ENCODE measurements at places on chromosomes 4 and X.

- no peak for DNase-seq
Observed at GRCh38 chr4:121765368-121765705, 373 bp upstream of the SMIM43 start.

DNA sequence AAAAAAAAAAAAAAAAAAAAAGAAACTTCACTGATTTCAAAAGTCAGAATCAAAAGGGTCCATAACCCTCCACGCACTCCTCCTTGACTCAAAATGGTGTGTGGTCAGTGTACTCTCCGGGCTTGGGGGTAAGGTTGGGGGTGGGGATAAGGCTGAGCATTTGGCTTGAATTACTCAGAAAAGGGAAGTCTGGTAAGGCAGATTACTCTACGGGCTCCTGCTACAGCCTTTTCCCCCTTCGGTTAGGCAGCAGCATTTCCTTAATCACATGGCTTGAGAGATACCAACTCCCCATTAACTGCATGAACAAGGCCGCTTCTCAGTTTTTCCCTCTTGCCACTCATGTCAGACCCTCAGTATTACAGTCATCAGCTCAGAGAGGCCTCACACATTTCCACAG, 135.4 kb upstream of the DUSP21 start:
- no peak for DNase-seq

DNA sequence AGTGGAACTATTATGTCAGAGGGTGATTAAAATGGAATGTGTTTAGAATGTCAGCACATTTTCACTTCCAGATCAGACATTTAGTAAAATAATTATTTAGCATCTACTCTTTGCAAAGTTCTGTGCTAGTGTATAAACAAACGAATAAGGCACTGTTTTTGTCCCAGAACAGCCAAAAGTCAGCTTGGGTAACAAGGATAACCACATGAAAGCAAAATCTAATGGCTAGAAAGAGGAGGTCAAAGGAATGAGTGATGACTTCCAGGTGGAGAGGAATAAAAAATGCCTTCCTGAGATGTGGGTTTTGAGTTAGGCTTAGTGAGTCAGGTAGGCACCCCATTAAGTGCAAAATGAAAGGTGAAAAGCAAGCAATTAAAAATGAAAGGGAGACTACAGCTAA, 112.6 kb downstream of the ATP10D start:
- no peak for DNase-seq

DNA sequence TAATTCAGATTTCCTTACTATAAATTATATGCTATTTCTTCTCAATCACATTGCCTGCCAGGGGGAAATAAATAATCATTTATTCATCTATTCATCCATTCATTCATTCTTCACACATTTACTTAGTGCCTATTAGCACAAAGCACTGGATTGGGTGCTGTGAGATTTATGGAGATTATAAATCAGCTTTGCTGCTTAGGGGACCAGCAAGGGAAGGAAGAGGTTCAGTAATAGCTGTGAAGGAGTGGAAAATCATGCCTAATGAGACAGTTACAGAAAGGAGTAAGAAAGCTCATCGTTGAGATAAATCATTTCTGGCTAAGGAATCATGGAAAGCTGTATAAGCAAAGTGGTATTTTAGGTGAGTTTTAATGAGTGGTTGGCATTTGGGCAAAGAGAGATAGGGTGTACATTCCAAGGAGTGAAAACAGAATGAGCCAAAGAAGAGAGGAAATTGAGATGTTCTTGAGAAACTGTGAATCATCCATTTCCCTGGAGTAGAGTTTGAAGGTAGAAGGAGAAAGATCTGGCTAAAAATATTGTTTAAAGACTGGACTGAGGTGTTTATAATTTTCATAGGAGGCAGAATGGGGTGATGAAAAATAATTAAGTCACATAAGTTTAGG, 9.6 kb downstream of the ARSJ start:
- no peak for DNase-seq

DNA sequence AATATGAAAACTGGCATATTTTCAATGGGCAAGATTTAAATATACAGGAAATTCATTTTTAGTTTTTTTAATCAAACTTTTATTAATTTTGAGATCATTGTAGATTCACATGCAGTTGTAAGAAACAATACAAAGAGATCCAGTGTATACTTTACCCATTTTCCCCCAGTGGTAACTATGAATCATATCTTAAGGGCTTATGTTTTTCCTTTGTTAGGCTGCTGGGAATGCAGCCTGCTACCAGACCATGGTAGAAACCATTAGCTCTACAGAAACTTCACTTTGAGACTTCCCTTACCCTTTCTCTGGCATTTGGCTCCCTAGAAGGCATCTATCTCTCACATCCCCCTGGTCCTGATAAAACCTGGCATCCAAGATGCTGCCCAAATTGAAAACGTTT, 147.6 kb upstream of the EOLA2 start:
- no peak for DNase-seq

- no peak for DNase-seq
Observed at GRCh38 chrX:138638996-138639395, 72.5 kb downstream of the FGF13 start.

GRCh38 chr4:139839403-139840031, 173.9 kb downstream of the MGST2 start:
- no peak for DNase-seq

DNA sequence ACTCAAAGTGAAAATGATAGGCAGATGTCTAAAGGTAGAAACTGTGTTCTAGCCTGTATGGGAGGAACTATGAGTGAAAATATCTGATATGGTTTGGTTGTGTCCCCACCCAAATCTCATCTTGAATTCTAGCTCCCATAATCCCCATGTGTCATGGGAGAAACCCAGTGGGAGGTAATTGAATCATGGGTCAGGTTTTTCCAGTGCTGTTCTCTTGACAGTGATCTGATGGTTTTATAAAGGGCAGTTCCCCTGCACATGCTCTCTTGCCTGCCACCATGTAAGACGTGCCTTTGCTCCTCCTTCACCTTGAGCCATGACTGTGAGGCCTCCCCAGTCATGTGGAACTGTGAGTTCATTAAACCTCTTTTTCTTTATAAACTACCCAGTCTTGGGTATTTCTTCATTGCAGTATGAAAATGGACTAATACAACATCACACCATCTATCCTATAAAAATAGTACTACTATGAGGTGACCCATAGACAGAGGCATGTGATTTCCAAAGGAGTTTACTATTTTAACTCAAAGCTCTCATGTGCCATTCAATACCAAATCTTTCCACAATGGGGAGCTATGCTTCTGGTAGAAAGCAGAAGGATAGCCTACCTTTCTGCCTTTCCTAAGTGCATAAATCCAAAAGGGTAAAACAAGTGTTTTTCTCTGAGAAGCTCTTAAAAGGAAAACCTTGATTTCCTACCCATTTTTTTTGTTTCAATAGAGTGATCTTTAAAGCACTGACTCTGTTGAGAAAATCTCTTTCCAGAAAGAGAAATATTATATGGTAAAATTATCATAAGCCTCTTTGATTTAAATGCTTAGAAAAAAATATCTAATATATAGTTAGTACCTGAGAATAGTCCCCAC, 38.8 kb downstream of the SEC31A start:
- DNase-seq, result no peak

- DNase-seq, result no peak
Observed at GRCh38 chr4:117889978-117890377, 144.3 kb upstream of the NDST3 start.

DNA sequence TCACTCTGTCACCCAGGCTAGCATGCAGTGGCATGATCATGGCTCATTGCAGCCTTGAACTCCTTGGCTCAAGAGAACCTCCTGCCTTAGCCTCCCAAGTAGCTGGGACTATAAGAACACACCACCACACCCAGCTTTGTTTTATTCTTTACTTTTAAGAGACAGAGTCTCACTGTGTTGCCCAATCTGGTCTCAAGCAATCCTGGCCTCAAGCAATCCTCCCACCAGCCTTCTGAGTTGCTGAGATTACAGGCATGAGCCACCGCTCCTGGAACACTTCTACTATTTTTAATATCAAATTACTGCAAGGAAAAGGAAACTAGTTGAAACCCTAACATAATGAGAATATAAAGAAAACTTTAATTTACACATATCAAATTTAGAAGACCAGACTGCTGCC, 85.4 kb downstream of the FAM13A start:
- no peak for DNase-seq

GRCh38 chrX:133359466-133359865, 55.8 kb downstream of the GPC4 start:
- no peak for DNase-seq

- no peak for DNase-seq
Observed at GRCh38 chr4:113232194-113232593, 182.7 kb downstream of the ANK2 start.

DNA sequence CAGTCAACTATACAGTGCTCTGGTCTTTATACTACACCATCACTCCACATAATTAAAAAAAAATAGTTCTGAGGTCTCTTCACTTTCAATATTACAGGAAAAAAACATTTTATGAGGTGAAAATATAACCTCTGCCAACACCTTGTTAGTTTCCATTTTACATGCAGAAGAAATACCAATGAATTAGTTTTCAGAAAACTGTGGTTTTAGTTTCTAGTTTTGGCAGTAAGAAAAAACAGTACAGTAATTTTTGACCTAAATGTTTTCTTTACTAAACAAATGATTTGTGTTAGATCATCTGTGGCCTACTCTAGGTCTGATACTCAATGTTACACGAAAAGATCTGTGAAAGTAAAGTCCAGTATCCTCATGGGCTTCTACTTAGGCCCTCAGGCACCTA, 10.0 kb downstream of the SULT1E1 start:
- no peak for DNase-seq

DNA sequence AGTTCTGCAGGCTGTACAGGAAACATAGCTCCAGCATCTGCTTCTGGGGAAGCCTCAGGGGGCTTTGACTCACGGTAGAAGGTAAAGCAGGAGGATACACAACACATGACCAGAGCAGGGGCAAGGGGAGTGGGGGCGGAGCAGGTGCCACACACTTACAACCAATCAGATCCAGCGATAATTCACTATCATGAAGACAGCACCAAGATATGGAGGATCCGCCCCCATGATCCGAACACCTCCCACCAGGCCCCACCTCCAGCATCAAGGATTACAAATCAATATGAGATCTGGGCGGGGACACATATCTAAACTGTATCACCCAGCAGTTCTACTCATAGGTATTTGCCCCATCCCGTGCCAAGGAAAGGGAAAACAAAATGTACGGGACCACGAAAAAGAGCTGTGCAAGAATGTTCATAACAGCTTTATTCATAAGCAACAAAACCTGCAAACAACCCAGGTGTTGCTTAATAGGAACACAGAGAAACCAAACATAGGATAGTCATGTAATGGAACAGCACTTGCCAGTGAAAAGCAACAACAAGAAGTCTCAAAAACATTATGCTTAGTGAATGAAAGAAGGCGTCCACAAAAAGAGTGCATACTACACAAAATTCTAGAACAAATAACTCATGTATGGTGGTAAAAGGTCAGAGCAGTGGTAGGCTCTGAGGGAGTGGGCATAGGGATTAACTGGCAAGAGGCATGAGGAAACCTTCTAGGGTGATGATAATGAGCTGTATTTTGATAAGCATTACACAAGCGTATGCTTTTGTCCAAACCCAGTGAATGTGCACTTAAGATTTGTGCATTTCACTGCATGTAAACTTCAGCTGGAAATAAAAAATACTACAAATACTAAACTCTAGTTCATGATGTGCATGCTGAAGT, 130.9 kb upstream of the FAM9B start:
- DNase-seq, result no peak

DNA sequence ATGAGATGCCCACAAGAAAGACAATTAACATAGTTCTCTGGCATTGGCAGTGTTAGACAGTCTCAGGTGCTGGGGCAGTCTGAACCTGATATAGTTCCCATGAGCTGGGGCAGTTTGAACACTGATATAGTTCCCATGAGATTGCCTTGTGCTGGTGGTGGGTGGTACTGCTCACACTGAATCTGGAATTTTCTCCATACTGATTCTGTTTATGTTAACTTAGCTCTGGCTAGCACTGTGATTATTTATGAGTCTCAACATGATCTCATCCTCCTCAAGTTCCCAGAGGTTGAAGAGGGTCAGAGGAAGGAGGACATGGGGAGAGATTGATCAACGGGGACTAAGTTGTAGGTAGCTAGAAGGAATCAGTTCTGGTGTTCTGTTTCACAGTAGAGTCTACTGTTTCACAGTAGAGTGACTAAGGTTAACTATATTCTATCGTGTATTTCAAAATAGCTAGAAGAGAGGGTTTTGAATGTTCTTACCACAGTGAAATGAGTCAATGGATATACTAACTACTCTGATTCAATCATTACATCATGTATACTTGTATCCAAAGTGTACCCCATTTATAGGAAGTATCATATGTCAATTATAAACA, 379.9 kb downstream of the ADAM29 start:
- DNase-seq, result no peak

GRCh38 chrX:56503941-56504673, 59.3 kb upstream of the UBQLN2 start:
- DNase-seq, result no peak

GRCh38 chr4:13266687-13267086, 217.5 kb downstream of the RAB28 start:
- DNase-seq, result no peak

- no peak for DNase-seq
Observed at GRCh38 chrX:340121-340520, 21.5 kb upstream of the GTPBP6 start.

GRCh38 chr4:112951362-112952312, 97.8 kb upstream of the ANK2 start:
- no peak for DNase-seq
